Liver (tissue), 10 donors: ENCODE measurements at places on chromosomes 1 and 21.

DNA sequence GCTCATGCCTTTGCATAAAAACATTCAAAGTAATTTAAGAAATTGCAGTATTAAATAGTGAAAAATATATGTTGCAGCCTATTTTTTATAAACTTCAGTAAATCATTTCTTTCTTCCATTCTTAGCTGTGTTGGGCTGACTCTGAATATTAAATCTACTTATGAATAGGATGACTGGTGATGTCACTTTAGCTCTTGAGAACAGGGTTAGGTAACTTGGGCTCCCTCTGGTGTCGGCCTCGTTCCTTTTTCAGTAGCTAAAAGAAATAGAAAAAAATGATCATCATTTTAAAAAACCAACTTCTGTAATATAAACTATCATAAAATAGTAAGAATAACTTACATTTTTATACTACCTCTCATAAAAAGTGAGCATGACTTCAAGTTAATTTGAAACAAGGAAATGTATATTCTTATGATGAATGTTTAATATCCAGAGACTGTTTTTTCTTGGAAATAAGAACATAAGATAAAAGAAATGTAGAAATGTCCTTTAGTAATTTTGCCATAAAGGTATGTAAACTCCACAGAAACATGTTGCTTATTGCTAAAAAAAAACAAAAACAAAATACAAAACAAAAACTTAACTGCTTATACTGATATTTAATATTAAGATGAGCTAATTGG lies 26.8 kb upstream of the NCAM2 start:
- DNase-seq: no peak

DNA sequence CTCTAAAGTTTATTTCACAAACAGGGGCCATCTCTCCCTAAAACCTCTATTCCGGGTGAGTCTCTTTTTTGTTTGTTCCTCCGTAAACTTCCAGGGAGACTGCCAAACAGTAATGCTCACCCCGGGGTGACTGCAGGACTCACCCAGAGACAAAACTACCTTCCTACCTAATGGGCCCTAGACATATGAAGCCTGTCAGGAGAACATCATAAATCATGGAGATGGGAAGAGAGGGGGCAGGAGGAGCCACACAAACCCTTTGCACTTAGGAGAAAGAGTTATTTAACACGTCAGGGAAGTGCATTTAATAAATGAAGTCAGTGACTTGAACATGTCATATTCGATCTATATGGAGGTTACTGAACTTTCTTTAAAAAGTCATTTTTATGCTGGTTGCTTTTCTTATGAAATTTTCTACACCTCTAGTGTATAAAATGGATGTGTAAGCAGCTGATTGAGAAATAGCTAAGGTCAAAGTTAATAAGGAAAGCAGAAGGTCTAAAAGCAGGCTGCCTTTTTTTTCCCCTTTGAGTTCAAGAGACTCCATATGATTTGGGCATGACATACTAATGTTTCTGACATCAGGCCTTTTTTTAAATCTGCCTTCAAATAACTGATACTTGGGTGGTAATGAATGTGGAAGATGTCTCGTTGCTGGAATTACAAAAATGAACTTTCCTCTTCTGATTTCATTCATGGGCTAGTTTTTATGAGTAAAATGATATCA lies 286.9 kb upstream of the USP25 start:
- DNase-seq: no peak

DNA sequence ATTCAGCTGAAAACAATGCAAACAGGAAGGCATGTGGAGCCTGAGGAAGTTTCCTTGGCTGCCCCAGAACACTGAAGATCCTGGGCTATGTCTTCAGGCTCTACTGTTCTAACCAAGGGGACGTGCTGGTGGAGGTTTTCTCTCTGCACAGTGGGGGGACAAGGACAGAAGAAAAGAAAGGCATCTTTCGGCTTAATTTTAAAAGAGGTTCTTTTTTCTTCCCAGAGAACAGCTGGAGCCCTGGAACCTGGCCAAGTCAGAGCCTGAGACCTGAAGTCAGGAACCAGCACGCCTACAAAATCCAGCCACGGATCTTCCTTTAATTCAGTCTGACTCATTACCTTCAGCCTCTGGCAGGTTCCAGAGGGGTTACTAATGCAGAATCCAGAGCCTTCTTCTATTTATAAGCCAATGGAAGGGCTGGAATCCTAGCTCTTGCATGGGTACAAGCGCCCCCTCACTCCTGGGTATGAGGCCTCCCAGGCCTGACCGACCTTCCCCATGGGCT lies 19.8 kb downstream of the CTNNBIP1 start:
- DNase-seq: no peak

DNA sequence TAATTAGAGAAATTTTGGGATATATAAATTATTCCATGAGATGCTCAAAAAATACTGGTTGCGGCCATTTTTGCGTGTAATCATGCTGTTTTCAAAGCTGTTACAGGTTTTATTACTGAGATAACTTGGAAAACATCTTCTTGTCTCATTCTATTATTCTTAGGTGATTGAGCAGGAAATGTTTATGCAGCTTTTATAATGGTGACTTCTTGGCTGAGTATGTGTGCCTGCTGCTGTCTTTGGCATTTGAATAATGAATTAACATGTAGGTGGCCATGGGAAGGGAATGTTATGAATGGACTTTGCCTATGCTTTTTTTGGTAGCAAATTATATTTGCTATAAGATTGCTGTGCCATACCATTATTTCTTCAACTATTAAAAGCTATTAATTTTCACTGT lies 52.5 kb downstream of the RASAL2 start:
- DNase-seq: no peak

DNA sequence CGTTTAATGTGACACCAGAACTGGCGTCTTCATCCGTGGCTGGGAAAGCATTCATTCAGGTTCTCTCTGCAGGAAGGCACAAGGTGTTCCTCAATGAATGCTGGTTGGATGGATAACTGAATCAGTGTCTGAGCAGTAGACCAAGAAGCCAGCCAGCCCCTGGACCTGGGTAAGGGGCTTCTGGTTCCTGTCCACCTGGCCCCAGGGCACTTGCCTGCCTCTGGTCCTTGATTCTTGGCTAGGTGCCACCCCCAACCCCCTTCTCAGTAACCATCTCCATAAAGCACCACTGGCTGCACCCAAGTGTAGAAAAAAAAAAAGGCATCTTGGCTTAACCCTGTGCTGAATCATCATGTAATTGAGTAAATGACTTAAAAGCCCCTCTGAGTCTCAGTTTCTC lies 59.1 kb downstream of the KCND3 start:
- DNase-seq: no peak

GRCh38 chr1:97070376-97070775 lies 348.8 kb downstream of the PTBP2 start:
- DNase-seq: no peak

DNA sequence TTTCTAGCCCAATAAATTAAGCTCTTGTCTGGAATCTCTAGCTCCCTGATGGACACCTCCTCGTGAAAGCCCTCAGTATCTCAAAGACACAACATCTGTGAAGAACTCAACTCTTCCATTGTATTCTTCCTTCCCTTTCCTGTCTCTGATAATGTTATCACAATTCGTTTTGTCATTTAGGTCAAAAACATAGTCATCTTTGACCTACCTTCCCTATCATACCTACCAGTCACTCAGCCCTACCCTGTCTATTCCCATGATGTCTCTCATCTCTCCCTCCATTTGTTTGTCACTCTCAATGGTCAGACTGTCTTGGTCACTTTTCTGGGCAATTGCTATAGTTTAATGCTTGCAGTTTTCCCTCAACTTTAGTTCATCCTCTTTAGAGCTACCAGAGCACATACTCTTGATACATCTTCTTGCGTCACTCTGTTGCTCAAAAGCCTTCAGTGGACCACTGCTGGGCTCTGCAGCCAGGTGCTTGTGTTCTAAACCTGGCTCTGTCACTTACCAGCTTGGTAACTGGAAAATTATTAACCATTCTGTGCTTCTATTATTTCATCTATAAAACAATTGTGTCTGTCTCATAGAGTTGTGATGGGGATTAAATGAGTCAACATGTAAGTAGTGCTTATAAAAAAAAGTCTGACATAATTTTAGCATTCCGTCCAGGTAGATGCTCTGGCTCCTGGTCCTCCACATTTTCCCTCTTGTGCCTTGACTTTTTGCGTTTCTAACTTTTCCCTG lies 39.6 kb downstream of the DDR2 start:
- DNase-seq: no peak

- DNase-seq: no peak
These were observed 325.1 kb upstream of the GREM2 start for GRCh38 chr1:240936911-240937668.

GRCh38 chr1:17538010-17538409 lies 1.5 kb upstream of the ARHGEF10L start:
- no peak for DNase-seq

DNA sequence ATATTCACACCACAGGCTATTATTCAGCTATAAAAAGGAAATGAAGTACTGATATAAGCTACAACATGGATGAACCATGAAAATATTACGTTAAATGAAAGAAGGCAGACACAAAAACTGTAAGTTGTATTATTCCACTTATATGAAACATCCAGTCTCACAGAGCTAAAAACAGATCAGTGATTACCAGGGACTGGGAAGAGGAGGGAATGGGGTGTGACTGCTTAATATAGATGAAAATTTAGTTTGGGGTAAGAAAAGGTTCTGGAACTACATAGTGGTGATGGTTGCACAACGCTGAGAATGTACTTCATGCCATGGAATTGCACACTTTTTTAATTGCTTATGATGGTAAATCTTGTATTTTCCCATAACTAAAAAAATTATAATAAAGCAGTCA lies 19.5 kb downstream of the GPBP1L1 start:
- no peak for DNase-seq

GRCh38 chr1:162605225-162605927 lies 26.9 kb upstream of the DDR2 start:
- no peak for DNase-seq

GRCh38 chr1:168734946-168735345 lies 5.9 kb upstream of the DPT start:
- no peak for DNase-seq

- no peak for DNase-seq
These were observed 45.5 kb upstream of the ECE1 start for GRCh38 chr1:21335750-21336224.

GRCh38 chr1:230900984-230901383 lies 32.7 kb upstream of the C1orf198 start:
- no peak for DNase-seq

DNA sequence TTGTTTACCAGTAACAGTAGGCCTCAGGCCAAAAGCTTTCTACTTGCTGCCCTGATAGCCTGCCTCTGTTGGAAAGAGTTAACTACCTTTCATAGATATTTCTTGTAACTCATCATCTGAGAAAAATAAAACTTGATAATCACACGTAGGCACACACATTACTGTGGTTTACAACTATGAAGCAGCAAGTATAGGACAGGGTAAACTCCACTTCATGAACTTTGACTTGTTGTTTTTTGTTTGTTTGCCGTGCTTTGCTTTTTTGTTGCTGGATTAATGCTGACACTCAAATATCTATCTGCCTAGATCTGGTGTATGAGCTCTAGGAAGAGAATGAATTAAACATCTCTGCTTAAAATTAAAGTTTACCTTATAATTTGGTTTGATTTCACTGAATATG lies 924.7 kb upstream of the ADGRL2 start:
- DNase-seq: no peak

GRCh38 chr1:11058595-11059154 lies 1.1 kb downstream of the SRM start:
- no peak for DNase-seq

GRCh38 chr1:185574139-185574875 lies 159.9 kb upstream of the HMCN1 start:
- DNase-seq: no peak

DNA sequence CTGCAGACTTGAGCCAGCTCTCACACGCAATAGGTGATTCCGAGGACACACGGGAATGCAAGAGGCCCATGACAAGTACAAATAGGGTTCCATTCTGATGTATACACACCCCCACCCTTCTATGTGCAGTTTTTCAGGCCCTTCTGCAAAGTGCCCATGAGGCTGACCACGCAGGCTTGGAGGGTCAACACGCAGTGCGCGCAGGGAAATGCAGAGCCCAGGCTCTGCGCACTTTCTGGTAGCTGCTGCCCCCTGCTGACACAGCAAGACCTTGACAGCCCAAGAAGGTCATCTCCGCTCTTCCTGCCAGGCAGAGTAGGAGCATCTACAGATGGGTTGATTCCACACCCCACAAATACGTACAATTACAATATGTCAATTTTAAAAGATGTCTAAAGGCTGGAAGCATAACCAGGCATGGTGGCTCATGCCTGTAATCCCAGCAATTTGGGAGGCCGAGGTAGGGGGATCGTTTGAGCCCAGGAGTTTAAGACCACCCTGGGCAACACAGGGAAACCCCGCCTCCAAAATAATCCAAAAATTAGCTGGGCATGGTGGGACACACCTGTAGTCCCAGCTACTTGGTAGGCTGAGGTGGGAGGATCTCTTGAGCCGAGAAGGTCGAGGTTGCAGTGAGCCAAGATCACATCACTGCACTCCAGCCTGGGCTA lies 18.5 kb downstream of the SH3BP5L start:
- peak; percentile 73 for DNase-seq

GRCh38 chr1:41538741-41539417 lies 54.4 kb upstream of the EDN2 start:
- DNase-seq: no peak

DNA sequence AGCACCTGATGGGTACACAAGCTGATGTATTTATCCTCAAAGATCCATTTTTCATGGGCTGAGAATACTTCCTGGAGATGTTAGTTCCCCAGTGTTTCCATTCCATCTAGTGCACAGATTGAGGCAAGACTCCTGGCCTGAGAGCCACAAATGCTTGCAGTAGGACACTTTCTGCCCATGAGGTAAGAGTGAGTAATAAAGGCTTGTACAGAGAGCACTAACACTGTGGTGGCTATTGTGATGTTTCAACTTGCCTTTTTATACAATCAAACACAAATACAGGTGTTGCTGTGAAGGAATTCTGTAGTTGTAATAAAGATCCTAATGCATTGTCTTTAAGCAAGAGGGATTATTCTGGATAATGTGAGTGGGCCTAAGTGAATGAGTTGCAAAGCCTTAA lies 186.1 kb upstream of the ADAMTS5 start:
- no peak for DNase-seq

DNA sequence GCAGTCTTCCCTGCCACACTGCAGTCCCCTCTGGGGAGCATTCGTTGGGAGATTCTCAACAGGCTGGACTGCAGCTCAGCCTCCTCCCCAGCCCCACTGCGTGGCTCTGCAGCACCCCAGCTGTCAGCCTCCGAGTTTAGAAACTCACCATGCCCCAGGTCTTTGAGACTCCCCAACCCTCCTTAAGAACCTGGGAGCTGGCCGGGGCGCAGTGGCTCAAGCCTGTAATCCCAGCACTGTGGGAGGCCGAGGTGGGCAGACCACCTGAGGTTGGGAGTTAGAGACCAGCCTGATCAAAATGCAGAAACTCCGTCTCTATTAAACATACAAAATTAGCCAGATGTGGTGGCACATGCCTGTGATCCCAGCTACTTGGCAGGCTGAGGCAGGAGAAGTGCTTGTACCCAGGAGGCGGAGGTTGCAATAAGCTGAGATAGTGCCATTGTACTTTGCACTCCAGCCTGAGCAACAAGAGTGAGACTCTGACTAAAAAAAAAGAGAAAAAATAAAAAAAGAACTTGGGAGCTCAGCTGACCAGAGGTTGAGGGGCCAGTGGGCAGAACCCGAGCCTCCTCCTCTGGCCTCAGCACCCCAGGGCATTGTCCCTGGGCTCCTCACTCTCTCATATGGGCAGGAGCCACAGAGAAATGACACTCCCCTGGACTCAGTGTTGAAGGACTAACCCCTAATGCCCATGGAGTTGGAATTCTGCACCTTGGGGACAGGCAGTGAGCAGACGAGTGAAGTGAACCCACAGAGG lies 5.6 kb downstream of the OLIG2 start:
- DNase-seq: no peak
